ENCODE measurements at places on chromosomes 4 and X. TPM values are rescaled to one million over a fixed set of nuclear protein-coding genes. Genes with fewer than 3 reads are reported as not detected.

Gene SLC10A6
- polyA plus RNA-seq: not detected

Gene GPR119
- not detected for polyA plus RNA-seq

Gene QRFPR
- polyA plus RNA-seq: not detected

Gene NRK
- polyA plus RNA-seq: not detected

GRCh38 chrX:39504850-39505259 lies 592.9 kb downstream of the BCOR start:
- H3K27ac ChIP-seq: no peak overlapping the region
- no peaks in the 10 kb centered on the region for H3K36me3 ChIP-seq
- H3K4me3 ChIP-seq: no peak overlapping the region
- DNase-seq: no peak
- H3K27me3 ChIP-seq: no peaks in the 10 kb centered on the region

DNA sequence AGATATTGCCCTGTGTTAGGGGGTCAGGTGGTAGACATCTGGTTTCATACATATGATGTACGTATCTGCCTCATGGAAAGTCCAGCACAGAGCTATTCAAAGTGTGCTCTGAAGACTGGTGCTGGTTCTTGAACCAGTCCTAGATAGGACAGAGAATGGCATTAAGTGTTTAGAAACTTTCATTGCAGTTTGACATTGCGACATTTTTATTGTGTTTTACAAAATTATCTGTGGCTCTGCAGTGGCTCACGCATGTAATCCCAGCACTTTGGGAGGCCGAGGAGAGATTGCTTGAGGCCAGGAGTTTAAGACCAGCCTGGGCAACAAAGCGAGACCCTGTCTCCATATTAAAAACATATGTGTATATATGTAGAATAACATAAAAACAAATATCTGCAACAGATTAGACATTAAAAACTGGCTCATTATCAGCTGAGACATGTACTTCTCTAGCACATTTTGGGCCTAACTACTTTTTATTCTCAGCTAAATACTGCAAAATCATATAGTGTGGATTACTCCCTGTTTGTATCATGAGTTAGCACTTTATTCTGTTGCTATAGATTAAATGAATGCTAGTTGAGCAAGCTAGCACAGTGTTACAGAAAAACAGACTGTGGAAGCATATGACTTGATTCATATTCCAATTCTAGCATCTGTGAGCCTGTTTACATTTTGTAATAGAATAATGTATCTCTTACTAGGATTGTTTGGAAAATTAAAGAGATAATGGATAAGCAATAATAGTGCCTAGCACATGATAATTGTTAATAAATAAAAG lies 57.1 kb downstream of the USP9X start:
- H3K27me3 ChIP-seq: no peaks in the 10 kb centered on the region
- H3K27ac ChIP-seq: no peak overlapping the region
- peaks cover 17% of the 10 kb centered on the region for H3K36me3 ChIP-seq
- no peak for DNase-seq
- no peak overlapping the region for H3K4me3 ChIP-seq
- no peaks in the 10 kb centered on the region for H3K4me1 ChIP-seq

DNA sequence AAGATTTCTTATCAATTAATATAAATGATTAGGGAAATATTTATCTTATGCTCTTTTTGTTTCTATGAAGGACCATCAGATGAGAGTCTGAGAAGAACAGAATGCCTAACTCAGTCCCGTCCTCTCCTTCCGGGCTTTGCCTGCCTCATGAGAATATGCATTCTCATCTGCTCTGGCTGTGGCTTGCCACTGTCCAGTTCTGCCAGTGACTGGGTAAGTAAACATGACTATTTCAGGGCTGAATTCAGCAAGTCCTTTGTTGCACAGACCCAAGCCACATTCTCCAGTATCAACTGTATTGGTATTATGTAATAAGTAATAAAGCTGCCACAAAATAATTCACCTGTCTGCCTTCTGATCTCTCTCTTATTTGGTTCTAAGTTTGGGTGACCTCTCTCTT lies 110.7 kb downstream of the WDFY3 start:
- DNase-seq: no peak
- H3K36me3 ChIP-seq: no peaks in the 10 kb centered on the region
- no peak overlapping the region for H3K4me3 ChIP-seq

DNA sequence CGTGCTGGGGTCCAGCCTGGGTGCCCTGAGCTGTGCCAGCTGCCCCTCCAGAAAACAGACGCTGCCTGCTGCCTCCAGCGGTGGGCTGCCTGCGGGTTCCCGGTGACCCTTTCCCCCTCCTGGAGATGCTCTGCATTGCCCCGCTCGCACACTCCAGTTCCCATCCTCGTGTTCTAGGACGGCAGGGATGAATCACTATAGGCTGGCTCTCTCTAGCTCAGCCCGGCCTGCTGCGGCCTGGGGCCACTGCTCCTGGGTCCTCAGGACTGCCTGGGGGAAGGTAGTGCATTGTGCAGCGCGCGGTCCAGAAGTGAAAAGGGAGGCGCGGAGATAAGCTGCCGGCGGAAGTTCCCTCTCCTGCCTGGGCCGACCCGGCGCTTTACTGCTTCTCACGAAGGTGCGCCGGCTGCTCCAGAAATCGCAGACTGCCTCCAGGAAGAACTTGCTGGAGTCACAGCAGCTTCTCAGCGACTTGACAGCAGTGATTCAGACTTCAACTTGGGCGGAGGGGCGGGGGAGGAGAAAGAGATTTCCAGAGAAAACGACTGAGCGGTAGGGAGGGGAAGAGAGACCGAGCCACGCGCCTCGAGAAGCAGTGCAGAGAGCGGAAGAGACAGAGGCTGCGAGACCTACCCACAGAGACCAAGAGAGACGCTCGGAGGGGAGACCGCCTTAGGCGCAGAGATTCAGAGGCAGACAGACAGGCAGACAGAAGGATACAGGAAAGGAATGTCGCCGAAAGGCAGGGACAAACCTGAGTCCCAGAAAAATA lies 6.7 kb upstream of the MSX1 start:
- no peak overlapping the region for H3K27ac ChIP-seq
- no peak overlapping the region for H3K4me3 ChIP-seq
- peaks cover 42% of the 10 kb centered on the region for H3K4me1 ChIP-seq
- H3K36me3 ChIP-seq: no peaks in the 10 kb centered on the region
- no peak for DNase-seq

DNA sequence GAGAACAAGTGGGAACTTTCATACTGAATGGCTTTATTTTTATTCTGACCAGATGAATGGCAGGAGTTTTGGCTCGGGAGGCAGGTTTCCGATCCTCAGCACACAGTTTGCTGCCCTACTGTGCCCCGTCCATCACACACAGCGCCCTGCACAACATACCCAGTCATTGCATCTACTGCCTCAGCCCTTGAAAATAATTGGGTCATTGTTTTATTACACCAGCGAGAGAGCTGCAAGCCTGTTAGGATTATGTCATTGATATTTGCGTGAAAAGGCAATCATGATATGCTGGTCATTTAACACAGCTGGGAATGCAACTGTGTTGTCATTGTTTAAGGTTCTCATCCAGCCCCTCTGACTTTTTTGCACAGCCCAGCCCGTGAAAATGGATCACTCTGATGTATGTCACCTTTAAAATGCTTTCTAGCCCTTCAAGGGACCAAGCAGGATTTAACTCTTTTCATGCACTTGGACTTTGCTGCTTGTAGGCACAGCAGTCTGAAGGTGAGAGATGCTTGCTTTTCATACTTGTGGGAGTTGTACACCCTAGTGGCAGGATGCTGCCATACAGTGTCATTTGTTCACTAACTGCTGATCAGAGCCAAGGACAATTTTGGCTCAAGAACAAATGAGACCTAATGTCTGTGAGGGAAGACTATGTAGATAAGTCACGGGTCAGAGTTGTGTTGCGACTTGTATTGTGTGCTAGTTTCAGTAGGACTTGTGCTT lies 62.3 kb downstream of the RTL9 start:
- no peaks in the 10 kb centered on the region for H3K4me1 ChIP-seq
- no peaks in the 10 kb centered on the region for H3K27me3 ChIP-seq
- no peak for DNase-seq
- H3K4me3 ChIP-seq: no peak overlapping the region
- H3K27ac ChIP-seq: no peak overlapping the region
- no peaks in the 10 kb centered on the region for H3K36me3 ChIP-seq

Measured in CD4-positive, alpha-beta memory T cell (primary cell).